Kidney (tissue), 22 donors: ENCODE measurements at places on chromosomes 5 and 9. TPM values are rescaled to one million over a fixed set of nuclear protein-coding genes. Genes with fewer than 3 reads are reported as not detected.

The CTNND2 gene
- total RNA-seq: 0.79 TPM

The MAT2B gene
- 84.4 TPM for total RNA-seq

The LCNL1 gene
- 1.4 TPM for total RNA-seq

The SLCO4C1 gene
- total RNA-seq: 35.1 TPM

The TAL2 gene
- total RNA-seq: 0.98 TPM

The SARDH gene
- 4.6 TPM for total RNA-seq

The WDR31 gene
- total RNA-seq: 8.7 TPM

The MYOT gene
- total RNA-seq: 0.94 TPM

The GOLM1 gene
- 133 TPM for total RNA-seq

The FGD3 gene
- 12.1 TPM for total RNA-seq

The MSX2 gene
- 0.79 TPM for total RNA-seq

The NTMT1 gene
- 32.6 TPM for total RNA-seq

The SLC36A2 gene
- total RNA-seq: 1.8 TPM

The FIBCD1 gene
- 0.25 TPM for total RNA-seq

The CDO1 gene
- 3.0 TPM for total RNA-seq

The SV2C gene
- 0.13 TPM for total RNA-seq

The SLC25A48 gene
- total RNA-seq: 1.7 TPM

The F2RL1 gene
- total RNA-seq: 51.9 TPM

The MYMK gene
- total RNA-seq: not detected

The RNF183 gene
- total RNA-seq: 3.6 TPM

The PHF24 gene
- total RNA-seq: 0.98 TPM

The MARCOL gene
- total RNA-seq: not detected

The GFRA3 gene
- 0.41 TPM for total RNA-seq

The DDX4 gene
- not detected for total RNA-seq

The NPR3 gene
- 12.5 TPM for total RNA-seq

The SAXO1 gene
- 0.35 TPM for total RNA-seq

The OXCT1 gene
- total RNA-seq: 20.5 TPM

The ANKDD1B gene
- 3.1 TPM for total RNA-seq

The TERT gene
- 0.91 TPM for total RNA-seq

The SOWAHA gene
- 4.1 TPM for total RNA-seq
